ENCODE measurements at places on chromosomes 16 and 17. TPM values are rescaled to one million over a fixed set of nuclear protein-coding genes. Genes with fewer than 3 reads are reported as not detected.

HS3ST3B1 gene
- not detected for polyA plus RNA-seq

NPIPA5 gene
- polyA plus RNA-seq = 19.6 TPM

NEUROD2 gene
- not detected for polyA plus RNA-seq

- no peak for DNase-seq
Observed at GRCh38 chr16:86752582-86753175, 174.3 kb downstream of the FOXL1 start.

DNA sequence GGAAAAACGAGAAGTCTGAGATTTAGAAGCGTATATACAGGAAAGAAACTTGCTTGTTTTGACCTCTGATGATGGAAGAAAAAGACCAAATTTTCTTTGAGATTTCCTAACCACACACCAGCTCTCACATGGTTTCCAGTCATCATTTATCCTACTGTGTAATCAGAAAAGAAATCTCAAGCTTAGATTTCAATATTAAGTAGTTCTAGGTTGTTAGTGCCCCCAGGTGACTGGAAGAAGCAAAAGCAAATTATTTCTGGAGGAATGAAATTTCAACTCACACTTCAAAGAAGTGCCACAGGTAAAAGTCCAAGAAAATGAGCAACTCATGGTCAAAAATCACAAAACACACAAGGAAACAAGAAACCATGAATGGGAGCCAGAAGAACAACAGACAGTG is 51.8 kb upstream of the KDM6B start:
- DNase-seq = peak; percentile 16

SOX15 gene
- polyA plus RNA-seq = 0.19 TPM

DNA sequence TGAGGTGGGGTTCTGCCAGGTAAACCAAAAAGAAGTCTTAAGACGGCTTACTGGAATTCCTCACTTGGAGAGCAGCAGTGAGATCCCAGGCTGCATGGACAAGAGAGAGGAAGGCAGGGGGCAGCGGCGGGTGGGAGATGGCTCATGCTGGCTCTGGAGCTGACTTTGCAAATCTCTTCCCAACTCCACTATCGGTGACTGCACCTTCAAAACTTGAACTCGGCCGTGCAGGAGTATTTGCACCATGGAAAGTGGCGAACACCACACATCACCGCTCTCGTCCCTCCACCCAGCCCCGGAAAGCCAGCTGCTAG is 16.7 kb downstream of the CA5A start:
- no peak for DNase-seq

DNA sequence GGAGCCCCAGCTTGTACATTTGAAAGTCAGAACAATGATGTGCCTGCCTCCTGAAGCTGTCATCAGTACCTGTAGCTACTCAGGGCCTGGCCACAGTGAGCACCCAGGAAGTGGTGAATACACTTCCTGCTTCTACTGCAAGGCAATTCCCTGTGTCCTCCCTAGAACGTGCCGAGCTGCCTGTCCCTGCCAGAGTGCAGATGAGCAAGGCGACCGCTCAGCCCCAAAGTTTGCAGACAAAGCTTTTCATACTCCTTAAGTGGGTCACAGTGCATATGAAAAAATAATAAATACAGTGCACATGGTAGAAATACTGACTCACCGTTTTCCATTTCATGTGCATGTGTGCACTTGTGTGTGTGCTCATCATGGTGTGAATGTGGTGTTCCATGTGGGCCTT is 77.3 kb downstream of the MPRIP start:
- peak; percentile 29 for DNase-seq

- no peak for DNase-seq
Observed at GRCh38 chr16:69055008-69055407, 50.4 kb upstream of the HAS3 start.

GRCh38 chr16:81676066-81676882 is 102.8 kb upstream of the PLCG2 start:
- no peak for DNase-seq

- peak; percentile 77 for DNase-seq
Observed at GRCh38 chr17:47949197-47949759, 7.9 kb downstream of the PNPO start.

HS3ST3A1 gene
- not detected for polyA plus RNA-seq

DNA sequence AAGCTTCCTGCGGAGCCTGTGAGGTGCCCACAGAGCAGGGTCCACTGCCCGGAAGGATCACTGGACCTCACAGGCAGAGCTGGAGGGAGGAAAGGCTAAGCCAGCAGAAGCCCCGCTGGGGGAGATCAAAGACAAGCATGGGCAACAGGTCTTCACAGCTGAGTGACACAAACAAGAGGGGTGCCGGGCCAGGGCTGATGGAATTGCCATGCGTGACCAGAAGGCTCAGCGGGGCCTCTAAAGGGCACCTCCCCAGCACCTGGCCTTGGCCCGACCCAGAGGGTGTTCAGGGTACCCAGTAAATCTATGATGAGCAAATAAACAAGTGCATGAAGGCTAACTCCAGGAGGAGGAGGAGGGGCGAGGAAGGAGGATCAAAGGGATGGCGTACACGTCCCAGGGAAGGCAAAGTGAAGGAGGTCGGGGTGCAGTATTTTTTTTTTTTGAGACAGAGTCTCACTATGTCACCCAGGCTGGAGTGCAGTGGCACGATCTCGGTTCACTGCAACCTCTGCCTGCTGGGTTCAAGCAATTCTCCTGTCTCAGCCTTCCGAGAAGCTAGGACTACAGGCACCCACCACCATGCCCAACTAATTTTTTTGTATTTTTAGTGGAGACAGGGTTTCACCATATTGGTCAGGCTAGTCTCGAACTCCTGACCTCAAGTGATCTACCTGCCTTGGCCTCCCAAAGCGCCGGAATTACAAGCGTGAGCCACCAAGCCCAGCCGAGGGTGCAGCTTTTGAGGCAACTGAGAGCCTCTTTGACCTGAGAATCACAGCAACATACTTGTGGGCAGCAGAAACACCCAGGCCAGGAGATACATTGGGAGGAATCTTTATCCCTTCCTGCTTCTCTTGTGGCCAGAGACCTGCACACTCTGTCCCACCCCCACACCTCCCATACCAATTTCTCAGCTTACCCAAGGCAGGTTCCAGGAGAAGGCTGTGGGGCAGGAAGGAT is 16.1 kb upstream of the EXOC7 start:
- no peak for DNase-seq

DNA sequence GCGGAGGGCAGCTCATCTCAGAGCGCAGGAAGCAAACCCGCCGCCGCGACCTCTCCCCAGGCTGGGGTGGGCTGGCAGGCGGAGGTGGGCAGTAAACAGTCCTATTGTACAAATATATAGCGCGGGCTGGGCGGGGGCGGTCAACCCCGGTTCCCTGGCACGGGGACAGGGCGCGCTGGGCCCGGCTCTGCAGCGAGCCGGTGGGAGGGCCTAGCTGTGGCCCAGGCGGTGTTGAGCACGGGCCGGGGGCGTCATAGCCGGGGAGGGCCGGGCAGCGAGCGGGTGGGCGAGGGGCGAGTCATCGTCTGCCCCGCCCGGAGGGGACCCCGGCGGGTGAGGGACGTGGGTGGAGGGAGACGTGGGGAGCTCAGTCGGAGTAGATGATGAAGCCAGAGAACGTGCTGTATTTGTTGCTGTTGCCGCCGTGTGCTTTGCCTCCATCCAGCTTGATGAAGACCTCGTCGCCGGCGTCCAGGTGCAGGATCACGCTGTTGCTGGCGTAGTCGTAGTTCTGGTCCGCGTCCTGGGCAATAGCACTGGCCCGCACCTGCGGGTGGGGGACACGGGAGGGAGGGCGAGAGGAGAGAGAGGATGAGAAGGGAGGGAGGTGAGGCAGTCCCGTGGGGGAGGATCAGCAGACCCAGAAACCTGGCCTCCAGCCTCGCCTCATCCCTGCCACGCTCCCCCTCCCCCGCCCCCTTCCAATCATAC is 8.1 kb downstream of the C1QL1 start:
- DNase-seq = no peak

NGFR gene
- not detected for polyA plus RNA-seq

KIF18B gene
- 25.2 TPM for polyA plus RNA-seq

CDH3 gene
- not detected for polyA plus RNA-seq

OR4D1 gene
- not detected for polyA plus RNA-seq

DNA sequence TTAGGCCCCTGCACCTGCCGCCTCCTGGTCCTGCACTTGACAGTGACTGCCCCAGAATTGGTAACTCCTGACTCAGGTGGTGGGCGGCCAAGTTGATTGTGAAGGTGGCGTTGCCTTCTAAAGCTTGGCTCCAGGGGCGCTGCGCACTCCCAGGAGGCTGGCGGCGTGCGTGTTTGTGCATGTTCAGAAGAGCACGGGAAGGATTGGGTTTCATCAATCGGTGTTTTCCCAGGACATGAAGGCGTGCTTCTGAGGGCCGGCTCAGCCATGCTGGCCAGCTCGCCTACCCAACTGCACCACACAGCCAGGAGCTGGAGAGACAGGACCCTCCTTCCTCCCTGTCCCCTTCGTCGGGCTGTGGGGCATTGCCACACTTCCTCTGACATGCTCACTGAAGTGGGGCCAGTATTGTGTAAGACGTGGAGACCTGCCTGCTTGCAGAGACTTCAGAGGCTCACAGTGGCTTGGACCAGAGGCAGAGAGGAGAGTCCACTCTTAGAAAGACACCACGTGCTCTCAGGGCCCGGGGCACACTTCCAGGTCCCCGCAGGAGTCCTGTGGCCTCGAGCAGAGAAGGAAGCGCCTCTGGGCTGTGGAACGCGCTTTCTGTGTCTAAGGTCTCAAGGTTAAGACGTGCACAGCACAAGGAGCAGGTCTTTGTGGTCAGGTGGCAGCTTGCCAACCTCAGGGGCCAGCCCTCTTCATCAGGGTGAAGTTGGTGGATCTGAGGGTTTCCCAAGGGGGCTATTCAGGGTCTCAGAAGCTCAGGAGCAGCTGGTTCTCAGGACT is 2.8 kb downstream of the RAB40C start:
- no peak for DNase-seq

All from endothelial cell of umbilical vein (primary cell).